ENCODE measurements at places on chromosomes 2 and 18. TPM values are rescaled to one million over a fixed set of nuclear protein-coding genes. Genes with fewer than 3 reads are reported as not detected.

Gene PLGLB1
- 12.9 TPM for polyA plus RNA-seq

Gene IL1RL1
- polyA plus RNA-seq: not detected

Gene ACADL
- polyA plus RNA-seq: 3.3 TPM

Gene TRIM43
- not detected for polyA plus RNA-seq

Gene NEU4
- 8.3 TPM for polyA plus RNA-seq

All from spinal cord (tissue), 10 donors.